ENCODE measurements at places on chromosomes 7 and 10.

- DNase-seq = no peak
Observed at GRCh38 chr10:72081210-72081609, 7.1 kb downstream of the SPOCK2 start.

- no peak for DNase-seq
Observed at GRCh38 chr7:51789489-51789888, 472.9 kb upstream of the COBL start.

DNA sequence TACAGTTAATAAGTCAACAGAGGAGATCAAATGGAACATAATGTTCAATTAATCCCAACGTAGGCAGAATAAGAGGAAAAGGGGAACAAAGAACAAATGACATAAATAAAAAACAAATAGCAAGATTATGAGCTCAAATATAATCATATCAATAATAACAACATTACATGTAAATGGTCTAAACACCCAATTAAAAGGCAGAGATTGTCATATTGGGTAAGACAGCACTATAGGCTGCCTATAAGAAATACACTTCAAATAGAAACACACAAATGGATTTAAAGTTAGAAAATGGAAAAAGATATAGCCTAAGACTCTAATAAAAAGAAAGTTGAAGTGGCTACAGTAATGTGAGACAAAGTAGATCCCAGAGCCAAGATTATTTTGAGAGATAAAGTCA, 126.4 kb upstream of the PTER start:
- no peak for DNase-seq

DNA sequence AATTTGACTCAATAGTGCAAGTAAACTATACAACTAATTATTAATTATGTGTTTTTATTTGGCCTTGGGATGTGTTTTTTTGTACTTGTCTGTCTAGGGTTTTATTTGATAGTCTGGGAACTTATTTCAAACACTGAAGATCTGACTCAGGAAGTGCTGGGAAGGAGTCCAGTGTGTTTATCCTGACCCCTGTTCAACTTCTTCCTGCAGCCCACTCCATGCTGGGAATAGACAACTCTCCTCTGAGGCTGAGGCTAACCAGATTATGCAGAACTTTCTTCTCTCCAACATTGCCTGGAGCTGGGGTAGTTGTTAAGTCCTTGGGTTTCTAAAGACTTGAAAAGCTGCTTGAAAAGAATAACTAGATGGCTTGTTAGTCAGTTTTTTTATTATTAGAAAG, 6.9 kb downstream of the CISD1 start:
- DNase-seq = peak; percentile 17

- DNase-seq = no peak
Observed at GRCh38 chr10:4186849-4187540, 402.0 kb upstream of the KLF6 start.

- no peak for DNase-seq
Observed at GRCh38 chr7:143967398-143967797, 12.8 kb downstream of the OR2F1 start.

Measured in kidney tubule cell (primary cell).